ENCODE measurements at places on chromosomes 1 and 21. TPM values are rescaled to one million over a fixed set of nuclear protein-coding genes. Genes with fewer than 3 reads are reported as not detected.

Gene CRYBG2
- total RNA-seq: 2.2 TPM

Gene OR2AJ1
- not detected for total RNA-seq

Gene KIF26B
- not detected for total RNA-seq

Gene HLX
- 0.10 TPM for total RNA-seq

GRCh38 chr1:33577663-33578062 lies 105.2 kb downstream of the ZSCAN20 start:
- no peak overlapping the region for H3K4me3 ChIP-seq
- H3K36me3 ChIP-seq: no peaks in the 10 kb centered on the region
- no peak overlapping the region for H3K27ac ChIP-seq
- H3K27me3 ChIP-seq: peaks cover 20% of the 10 kb centered on the region
- DNase-seq: no peak
- no peaks in the 10 kb centered on the region for H3K4me1 ChIP-seq

DNA sequence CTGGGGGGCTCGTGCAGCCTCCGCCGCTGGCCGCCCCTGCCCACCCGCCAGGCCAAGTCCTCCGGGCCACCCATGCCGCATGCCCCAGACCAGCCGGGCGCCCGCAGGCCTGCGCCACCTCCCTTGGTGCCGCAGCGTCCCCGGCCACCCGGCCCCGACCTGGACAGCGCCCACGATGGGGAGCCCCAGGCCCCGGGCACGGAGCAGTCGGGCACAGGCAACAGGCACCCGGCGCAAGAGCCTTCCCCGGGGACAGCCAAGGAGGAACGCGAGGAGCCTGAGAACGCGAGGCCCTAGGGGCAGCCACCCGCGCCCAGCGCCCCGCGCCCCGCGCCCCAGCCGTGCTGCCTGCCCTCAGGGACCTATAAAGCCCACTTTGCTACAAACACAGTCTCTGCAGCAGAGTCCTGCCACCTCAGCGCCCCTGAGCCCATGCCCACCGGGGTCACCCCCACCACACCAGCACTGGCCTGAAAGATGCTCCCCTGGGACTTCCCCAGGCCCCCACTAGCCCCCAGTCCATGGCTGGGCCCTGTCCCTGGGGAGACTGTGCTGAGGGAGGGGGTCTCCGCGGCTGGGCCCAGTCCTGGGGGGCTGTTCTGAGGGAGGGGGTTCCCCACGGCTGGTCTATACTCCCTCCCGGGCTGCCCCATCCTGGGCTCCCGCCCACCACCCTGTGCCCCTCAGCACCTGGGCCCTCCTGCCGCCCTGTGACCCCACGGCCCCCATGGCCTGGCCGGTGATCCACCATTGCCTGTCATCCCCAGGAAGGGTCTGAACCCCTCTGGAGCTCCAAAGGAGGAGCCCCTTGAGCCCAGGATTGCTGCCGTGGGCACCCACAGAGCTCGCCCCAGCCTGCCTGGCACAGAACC lies 8.6 kb downstream of the TNFRSF18 start:
- H3K4me3 ChIP-seq: no peak overlapping the region
- DNase-seq: no peak
- no peaks in the 10 kb centered on the region for H3K27me3 ChIP-seq
- H3K4me1 ChIP-seq: peaks cover 9% of the 10 kb centered on the region
- H3K36me3 ChIP-seq: no peaks in the 10 kb centered on the region

DNA sequence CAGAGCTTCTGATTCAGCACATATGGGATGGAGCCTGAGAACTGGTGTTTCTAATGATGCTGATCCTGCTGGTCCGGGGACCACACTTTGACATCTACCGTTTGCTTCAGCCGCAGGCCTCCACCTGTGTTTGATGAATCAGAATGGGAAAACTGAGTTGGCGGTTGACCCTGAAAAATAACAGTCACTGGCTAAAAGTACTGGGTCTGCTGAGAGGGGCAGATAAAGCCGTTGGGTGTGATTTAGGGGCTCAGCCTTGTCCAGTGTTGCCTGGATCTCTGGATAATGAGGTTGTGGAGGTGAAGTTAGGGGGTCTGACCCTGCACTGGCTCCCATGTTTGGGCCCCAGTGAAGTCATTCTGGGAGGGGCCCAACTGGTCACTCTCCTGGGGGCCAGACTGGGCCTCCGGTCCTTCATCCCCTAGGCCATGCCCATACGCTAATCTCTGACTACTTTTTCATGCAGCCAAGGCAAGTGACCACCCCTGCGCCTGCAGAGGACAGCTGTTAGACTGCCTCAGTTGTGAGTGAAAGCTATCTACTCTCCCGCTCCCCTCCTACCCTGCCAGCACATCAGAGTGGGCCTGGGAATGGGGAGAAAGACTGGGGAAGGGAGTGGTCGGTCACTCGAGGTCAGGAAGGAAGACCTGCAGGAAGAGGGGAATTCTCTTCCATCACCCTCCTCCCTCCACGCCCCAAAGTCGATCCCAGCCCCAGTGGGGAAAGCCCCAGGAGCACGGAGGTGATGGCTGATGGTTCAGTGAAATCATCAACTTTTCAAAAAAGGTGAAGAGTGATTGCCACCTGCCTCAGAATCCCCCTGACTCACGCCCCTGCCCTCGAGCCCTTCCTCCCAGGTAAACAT lies 27.7 kb downstream of the VASH2 start:
- no peak overlapping the region for H3K27ac ChIP-seq
- peaks cover 2% of the 10 kb centered on the region for H3K27me3 ChIP-seq
- H3K36me3 ChIP-seq: no peaks in the 10 kb centered on the region
- no peak for DNase-seq

- H3K4me3 ChIP-seq: no peak overlapping the region
- H3K36me3 ChIP-seq: no peaks in the 10 kb centered on the region
- H3K4me1 ChIP-seq: no peaks in the 10 kb centered on the region
- no peaks in the 10 kb centered on the region for H3K27me3 ChIP-seq
- DNase-seq: no peak
- H3K27ac ChIP-seq: no peak overlapping the region
Observed at GRCh38 chr21:39503123-39503762, 51.5 kb downstream of the SH3BGR start.
